Frontal cortex (tissue), 4 donors: ENCODE measurements at places on chromosomes 3 and 15.

- no peak for DNase-seq
Observed at GRCh38 chr3:106582151-106582550, 713.3 kb upstream of the CBLB start.

DNA sequence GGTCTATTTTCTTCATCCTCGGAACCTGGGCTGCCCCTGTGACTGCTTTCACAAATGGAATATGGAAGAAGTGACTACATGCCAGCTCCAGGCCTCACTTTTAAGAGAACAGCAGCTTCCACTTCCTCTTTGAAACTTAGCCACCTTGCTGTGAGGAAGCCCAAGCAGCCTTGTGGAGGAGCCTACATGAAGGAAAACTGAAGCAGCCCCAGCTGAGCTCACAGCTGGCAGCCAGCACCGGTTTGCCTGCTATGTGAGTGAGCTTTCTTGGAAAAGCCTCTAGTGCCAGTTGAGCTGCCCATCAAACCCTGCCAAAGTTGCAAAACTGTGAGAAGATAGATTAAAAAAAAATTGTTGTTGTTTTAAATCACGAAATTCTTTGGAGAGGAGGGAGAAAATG, 498.0 kb upstream of the PROK2 start:
- no peak for DNase-seq

DNA sequence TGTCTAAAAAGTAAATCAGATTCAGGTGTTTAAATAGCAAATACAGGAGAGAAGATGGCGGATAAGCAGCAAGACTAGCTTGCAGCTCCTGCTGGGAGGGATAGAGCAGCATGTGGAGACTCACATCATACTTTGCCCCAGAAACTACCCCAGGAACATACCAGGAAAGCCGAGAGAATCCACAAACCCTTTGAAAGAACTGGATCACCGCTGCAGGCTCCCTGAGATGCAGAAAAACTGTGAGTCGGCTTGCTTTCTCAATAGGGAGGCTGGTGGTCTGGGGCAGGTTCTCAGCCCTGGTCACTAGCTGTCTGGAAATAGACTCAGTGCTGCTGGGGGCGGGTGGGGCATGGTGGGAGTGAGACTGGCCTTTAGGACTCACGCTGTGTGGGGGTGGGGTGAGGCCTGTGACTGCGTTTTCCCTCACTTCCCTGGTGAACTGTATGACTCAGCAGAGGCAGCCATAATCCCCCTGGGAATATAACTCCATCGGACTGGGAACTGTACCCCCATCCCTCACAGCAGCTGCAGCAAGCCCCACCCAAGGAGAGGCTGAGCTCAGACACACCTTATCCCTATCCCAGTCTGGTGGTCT, 142.8 kb downstream of the CNTN6 start:
- no peak for DNase-seq

- no peak for DNase-seq
Observed at GRCh38 chr3:139388821-139389551, 461 bp downstream of the COPB2 start.

DNA sequence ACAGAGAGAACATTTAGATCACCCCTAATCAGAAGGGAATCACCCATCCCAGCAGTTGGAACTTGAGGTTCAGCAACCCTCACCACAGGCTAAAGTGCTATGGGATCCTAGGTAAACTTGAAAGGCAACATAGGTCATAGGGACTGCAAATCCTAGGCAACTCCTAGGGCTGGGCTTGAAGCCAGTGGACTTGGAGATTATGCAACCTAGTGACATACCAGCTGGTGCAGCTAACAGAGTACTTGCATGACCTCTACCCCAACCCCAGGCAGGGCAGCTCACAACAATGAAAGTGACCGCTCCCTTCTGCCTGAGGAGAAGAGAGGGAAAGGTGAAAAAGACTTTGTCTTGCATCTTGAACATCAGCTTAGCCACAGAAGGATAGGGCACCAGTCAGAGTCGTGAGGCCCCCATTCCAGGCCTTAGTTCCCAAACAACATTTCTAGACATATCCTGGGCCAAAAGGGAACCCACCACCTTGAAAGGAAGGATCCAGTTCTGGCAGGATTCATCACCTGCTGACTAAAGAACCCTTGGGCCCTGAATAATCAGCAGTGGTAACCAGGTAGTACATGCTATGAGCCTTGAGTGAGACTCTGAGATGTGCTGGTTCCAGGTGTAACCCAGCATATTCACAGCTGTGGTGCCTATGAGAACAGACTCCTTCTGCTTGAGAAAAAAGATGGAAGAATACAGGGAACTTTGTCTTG, 37.6 kb upstream of the FBN1 start:
- no peak for DNase-seq

DNA sequence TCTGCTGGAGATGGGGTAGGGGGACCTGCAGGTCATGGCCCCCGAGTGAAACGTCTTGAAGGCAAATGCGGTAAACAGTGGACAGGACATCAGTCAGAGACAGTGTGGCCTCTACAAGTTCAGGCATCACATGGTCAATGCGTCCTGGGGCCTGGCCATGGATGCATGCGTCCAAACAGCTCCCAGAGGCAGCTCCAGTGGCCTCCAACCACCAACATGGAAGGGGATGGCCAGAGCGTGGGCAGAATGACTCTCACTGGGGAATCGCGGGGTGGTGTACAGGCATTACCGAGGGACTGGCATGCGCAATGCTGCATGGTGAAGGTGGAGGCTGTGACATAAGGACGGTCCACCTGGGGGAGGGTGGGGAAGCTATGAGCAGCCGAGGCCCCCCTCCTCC, 35.6 kb upstream of the IQSEC1 start:
- no peak for DNase-seq

- DNase-seq, result no peak
Observed at GRCh38 chr3:37700466-37701248, 161.0 kb upstream of the CTDSPL start.

- DNase-seq, result no peak
Observed at GRCh38 chr3:38362825-38363224, 16.2 kb downstream of the XYLB start.

DNA sequence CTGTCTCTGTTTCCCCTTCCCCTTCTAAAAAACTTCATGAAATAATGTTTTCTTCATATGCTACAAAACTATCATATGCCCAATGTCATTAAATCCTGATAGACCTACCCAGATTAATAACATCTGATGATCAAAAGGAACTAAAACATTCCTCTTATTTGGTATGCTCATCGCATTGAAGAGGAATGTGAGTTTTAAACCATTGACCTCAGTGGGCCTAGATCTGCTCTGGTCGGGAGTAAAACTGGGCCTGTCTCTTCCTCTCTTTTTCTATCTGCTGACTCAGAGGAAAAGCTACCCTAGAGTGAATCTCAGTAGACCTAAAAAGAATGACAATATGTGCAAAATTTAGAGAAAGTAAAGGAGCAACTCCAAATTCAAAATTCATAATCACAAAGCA, 275.8 kb downstream of the SATB1 start:
- DNase-seq, result no peak

DNA sequence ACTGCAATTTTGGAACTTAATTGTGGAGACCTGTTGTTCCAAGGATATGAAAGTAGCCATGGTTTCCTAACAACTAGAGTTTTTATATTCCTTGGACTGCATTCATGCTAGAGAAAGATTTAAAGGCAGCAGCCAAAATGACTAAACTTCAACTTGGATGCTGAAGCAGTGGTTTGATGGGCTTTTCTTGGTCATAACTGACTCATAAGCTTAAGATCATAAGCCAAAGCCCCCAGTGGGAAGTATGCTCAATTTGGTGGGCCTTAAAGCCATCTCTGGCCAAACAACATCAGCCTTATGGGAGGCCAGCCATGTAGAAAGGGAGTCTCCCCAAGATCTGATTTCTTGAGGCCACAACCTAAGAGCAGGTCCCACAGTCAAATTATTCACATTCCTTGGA, 80.2 kb downstream of the ZNF280D start:
- DNase-seq, result no peak

DNA sequence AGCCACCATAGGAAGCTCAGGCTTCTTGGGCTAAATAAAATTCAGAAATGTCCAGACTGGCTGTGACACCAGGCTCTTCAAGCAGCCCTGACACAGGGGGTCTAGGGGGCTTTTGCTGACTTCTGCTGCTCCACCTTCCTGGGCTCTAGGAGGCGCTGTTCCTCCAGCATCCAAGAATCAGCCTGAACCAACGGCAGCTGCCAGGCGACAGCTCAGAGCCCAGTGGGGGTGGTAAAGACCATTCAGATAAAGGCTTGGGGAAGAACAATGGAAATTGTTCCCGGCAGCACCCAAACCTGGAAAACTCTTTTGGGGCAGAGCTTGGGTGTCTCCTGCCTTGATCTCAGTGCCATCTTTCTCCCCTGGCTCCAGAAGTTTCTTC, 21.6 kb upstream of the PSTPIP1 start:
- no peak for DNase-seq

DNA sequence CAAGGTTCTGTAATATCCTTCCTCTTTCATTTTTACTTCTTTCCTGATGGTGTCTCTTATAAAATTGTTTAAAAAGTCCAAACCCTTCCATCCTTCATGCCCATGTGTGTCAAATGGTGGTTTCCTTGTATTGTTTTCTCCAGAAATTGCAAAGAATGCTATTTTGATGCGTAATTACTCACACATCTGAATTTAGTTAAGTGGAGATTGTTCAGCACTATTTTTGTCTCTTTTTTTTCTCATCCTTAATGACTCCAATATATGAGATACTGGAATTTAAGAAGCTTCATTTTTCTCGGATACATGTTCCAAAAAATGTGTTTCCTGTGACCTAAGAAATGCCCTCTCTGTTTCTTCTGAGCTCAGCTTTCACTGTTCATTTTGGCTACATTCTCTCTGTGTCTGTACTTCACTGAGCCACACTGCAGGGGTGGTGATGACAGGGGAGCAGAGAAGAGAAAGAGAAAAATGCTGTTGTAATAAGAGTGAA, 799.8 kb downstream of the DIPK2A start:
- no peak for DNase-seq

- DNase-seq, result no peak
Observed at GRCh38 chr15:39511000-39511915, 69.6 kb upstream of the THBS1 start.

GRCh38 chr3:114370537-114371174, 76.8 kb downstream of the TIGIT start:
- no peak for DNase-seq

DNA sequence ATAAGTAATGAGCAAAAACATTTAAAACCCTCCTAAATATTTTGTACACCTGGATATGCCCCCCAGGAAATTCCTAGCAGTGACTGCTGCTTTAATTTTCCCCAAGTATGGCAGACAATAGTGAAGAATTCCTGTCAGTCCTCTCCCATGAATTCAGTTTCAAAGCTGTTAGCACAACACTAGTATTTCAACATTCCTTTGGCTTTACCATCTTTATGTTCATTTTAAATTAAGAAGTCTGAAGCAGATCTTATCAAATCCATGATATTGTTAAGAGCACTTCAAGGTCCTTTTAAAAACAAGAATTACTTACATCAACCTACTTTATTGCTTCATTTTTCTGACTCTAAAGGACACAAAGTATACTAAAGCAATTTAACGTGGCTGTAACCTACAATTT, 28.8 kb upstream of the CDIN1 start:
- DNase-seq, result no peak

DNA sequence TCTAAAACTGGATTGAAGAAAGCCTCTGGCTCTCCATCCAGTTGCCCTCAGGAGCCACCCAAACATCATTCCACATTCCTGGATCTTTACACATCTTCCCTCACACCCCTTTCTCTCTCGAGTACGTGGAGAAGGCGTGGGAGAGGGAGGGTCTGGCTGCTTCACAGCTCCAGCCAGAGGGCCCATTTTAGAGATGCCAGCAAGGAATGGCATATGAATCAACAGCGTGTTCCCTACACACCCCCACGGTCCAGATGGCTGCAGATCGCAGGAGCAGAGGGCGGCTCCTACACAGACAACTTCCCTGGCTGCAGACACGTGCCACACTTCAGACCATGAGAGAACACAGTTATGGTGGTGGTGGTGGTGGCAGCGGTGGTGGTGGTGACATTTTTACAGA, 280.1 kb downstream of the ERC2 start:
- no peak for DNase-seq

DNA sequence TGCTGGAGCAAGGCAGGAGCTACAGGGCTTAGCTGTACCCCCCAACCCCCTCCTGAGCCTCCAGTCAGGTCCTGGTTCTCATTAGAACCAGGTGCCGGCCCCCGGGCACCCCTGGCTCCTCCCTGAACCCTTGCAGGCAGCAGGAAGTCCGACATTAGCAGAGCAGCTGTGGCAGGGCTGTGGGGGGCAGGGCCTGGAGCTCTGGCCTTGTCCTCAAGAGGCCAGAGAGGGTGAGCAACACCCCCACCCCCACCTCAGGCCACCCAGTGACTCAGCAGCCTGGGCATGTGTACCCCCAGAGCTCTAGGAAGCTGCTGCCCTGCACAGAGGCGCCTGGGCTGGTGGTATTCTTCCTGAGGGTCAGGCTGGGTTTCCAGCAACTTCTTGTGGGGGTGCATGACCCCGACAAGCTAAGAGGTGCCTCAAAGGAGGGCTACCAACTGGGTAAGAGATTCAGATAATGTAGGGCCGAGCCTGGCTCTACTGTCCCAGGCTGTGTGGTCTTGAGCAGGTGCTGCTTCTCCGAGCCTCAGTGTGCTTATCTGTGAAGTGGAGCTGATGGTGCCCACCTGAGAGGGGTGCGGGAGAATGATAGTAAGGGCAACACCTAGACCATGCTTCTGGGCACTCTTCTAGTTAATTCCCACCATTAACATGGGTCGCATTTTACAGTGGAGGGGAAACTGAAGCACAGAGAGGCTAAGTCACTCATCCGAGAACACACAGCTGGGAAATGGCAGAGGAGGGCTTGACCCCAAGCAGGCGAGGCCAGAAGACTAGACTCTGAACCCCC, 16.0 kb downstream of the H1-8 start:
- DNase-seq, result no peak

- DNase-seq, result no peak
Observed at GRCh38 chr3:136734382-136735070, 17.7 kb downstream of the STAG1 start.

GRCh38 chr3:131630097-131630496, 127.3 kb upstream of the MRPL3 start:
- no peak for DNase-seq

- peak; percentile 35 for DNase-seq
Observed at GRCh38 chr3:48301800-48302166, 31.7 kb downstream of the SPINK8 start.

DNA sequence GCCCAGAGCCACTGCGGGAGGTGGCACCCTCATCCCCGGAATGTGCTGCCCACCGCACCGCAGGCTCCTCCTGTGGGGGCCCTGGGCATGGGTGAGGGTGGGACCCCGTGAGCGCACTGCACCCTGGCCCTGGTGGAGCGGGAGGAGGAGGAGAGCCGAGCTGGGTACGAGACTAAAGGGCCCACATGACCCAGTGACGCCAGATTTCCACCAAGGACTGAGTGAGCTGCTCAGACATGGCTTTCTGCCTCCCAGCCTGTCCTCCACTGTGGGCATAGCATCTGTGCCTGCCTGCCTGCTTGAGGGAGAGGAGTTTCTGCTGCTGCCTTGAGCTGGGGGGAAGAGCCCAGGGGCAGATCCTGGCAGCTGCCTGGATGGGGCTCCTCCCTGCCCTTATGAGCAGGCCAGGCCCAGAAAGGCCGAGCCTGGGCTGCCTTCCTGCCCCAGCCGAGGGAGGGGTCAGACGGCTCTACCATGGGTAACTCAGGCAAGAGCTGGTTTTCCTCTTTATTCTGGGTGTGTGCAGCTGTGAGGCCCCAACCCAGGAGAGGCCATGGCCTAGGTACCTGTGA, 88.4 kb downstream of the VGLL4 start:
- no peak for DNase-seq
